ENCODE measurements at places on chromosomes 12 and 14.

GRCh38 chr12:105233041-105233905 lies 2.7 kb downstream of the APPL2 start:
- no peak for DNase-seq

DNA sequence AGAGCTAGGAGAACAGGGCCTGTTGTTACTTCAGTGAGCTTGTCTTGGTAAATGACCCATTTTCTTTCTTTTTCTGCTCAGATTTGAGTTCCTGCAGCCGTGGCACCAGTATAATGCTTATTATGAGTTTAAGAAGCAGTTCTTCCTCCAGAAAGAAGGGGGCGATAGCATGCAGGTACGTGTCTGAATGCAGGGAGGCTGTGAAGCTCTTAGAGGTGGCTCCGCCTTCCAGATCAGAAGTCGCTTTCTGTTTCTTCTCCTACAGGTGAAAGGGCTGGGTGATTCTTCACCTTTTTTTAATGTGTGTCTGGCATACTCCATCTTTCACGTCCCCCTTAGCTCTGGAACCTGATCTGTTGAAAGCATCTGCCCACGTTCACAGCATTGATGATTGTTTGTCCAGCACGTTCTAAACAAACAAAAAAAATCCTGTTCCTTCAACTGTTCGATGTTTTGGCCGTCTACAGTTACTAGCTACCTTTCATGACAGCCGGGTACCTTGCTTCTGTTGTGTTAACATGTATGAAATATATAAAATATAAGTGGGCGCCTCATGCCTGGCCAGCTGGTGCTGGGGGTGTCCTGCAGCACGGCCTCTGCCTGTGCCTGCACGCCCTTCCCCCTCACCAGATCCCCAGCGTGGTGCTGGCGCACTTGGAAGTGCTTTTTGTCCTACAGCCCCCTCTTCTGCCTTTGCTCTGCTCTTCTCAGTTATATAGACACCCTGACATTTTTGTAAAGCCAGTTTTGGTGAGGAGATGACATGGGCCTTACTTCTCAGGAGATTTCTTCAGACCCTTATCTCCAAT lies 44.6 kb downstream of the SFSWAP start:
- DNase-seq, result peak; percentile 9

DNA sequence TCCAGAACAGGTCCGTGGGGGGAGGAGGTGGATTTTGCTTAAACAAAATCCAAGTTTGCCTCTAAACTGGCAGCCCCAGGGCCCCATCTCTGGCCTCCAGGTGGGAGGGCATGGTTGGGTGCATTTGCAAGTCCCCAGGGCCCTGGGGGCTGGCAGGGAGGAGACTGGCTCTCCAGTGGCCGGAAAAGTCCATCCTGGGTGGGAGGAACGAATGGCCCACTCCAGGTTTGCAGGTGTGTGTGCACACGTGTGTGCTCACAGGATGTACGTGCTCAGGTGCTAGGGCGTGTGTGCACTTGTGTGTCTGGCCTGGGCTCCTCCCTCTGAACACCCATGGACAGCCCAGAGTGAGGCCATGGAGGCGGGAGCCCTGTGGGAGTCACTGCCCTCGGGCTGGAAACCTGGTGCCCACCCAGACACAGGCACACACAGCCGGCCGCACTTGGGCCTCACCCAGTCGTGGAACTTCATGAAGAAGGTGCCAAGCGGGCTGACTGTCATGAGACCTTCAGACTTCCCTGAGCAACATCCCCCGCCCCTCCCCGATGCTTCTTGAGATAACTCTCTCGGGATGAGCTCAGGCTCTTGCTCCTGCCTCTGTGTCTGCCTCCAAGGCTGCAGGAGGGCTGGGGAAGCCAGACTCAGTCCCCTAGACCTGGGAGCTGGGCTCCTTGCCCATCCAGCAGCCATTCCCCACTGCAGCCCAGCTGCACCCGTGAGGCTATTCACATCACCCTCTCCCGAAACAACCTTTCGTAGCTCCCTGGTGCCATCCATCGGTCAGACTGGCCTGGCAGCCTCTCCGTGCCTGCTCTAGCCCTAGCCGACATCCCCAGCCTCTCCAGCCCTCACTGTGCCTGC lies 9.4 kb downstream of the AHNAK2 start:
- peak; percentile 35 for DNase-seq

DNA sequence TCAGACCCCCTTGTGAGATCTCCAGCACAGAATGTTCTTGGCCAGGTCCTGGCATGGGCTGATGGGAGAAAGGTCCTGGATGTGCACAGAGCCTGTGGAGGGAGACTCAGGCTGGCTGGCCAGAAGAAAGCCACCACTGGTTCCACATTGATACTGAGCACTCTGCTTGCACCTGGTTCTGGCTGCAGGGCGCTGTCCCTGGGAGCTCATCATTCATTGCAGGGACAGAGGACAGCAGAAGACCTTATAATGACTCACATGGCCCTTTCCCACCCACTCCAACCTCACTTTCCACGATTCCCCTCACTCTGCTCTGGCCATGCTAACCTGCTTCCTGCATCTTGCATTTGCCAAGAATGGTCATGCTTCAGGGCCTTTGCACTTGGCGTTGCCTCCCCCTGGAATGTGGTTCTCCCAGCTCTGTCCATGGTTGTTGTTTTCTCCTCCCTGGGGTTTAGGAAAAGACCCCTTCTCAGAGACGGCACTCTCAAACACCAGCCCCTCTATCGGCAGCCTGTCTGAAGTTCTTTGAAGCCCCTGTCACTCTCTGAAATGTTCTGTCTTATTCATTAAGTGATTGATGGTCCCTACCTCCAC lies 10.3 kb downstream of the KRT7 start:
- DNase-seq, result peak; percentile 53

DNA sequence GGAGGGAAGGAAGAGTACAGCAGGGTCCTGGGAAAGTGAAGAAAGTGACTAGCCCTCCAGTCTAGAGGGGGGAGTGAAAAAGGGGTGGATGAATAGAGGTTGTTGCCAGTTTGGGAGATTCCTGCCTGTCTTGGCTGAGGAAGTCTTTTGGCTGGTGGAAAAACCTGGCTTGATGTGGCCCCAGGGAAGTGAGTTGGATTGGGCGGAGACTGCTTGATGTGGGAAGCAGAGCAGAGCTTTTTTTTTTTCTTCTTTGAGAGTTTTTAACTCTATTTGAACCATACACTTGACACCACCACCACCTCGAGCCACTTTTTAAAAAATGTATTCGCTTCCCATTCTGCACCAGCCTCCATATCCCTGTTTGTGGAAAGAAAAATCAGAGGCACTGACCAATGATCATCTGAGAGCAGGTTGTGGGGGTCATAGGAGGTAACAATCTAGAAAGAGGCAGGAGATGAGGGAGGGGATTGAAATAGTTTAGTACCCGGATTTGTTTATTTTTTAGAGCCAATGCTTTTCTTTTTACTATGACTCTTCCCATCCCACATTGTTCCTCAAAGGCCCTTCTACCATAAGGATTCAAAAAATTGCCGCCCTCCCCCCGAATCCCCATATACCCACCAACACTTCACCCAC lies 690 bp upstream of the DTX3 start:
- DNase-seq, result peak; percentile 57

DNA sequence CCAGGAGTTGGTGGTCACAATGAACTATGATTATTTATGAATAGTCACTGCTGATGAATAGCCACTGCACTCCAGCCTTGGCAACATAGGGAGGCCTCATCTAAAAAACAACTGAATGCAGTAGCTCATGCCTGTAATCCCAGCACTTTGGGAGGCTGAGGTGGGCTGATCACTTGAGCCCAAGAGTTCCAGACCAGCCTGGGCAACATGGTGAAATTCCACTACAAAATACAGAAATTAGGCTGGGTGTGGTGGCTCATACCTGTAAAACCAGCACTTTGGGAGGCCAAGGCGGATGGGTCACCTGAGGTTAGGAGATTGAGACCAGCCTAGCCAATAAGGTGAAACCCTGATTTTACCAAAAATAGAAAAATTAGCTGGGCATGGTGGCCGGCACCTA lies 13.5 kb upstream of the FAM177A1 start:
- no peak for DNase-seq

GRCh38 chr12:11916113-11916512 lies 154.6 kb upstream of the BCL2L14 start:
- DNase-seq, result no peak

GRCh38 chr14:87483271-87484260 lies 509.4 kb downstream of the GALC start:
- peak; percentile 25 for DNase-seq

DNA sequence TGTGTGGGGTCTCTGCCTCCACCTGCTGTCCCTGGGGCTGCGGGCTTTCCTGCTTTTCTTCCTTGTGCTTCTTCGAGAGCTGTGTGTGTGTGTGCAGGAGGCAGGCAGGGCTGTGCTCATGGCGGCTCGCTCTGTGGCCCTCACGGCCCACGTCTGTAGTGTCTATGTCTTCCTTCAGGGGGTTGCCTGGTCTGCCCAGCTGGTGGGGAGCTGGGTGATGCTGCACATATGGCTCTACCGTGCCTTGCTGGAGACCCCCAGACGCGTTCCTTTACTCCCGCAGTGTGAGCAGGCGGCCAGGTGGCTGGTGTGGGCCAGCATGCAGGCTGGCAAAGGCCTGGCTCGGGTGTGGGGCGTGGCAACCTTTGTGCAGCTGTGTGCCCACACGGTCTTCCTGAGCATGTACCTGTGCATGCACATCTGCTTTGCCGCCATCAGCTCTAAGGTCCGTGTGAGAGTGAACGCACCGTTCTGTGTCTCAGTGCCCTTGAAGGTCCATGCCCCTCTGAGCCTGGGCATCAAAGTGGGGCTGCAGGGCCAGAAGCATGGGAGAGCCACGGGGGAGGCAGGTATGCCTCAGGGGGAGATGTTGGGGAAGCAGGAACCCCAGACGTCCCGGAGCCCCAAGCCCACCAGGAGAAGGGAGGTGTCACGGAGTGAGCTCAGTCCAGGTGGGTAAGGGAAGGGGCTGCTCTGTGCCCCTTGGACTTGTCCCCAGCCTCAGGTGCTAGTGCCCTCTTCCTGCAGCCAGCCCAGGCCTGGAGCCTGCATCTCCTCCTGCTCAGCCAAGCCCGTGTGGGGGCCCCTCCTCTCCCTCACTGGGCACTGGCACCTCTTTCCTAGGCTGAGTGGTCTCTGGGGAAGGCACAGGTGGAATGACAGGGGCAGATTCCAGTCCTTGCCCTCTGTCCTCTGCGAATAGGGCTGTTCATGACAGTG lies 26.4 kb downstream of the CLSTN3 start:
- no peak for DNase-seq

DNA sequence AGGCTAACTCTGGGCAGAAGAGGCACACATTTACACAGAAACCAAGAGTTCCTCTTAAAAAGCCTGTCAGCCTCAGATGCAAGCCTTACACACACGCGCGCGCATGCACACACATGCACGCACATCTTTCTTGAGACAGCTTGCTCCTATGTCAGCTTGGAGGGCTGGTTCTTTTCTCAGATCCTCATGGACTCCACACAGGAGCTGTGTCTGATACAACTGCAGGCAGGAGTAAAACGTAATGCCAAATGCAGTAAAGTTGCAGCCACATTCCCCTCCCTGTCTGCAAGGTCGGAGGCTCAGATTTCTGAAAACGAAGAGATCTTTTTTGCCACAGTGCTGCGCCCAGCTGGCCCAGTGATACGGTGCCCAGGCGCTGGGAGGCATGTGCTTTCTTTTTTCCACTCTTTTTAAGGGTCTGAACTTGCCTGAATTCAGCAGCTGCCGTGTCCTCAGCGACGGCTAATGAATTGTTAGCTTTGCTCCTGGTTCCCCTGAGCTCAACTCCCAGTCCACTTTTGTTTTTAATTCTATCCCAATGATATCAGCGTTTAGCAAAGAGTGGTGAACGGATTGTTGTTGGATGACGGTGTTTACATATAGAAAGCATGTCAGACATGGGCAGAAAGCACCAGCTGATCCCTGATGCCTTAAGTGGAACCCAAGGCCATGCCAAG lies 72.9 kb upstream of the FOXN3 start:
- peak; percentile 23 for DNase-seq

- DNase-seq, result peak; percentile 6
Measured at GRCh38 chr12:112738531-112738930, 53.0 kb upstream of the RPH3A start.

GRCh38 chr14:72788255-72788654 lies 105.6 kb downstream of the DPF3 start:
- DNase-seq, result no peak
